NCI-H748 treated with DMSO at 0.1 percent for 48 hours (cell line): ENCODE measurements at places on chromosomes 16 and 17.

DNA sequence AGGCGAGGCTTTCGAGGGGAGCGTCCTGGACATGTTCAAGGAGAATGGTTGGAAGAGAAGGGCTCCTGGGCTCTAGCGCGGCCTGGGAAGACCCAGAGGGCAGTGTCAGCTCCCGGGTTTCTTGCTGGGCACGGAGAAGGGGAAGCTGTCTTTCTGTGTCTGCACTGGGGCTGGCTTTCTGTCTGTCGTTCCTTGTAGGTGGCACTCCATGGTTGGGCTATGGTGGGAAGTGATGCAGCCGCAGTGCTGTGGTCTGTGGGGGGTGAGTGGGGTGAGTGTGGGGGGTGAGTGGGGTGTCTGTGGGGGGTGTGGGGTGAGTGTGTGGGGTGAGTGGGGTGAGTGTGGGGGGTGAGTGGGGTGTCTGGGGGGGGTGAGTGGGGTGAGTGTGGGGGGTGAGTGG, 13.7 kb downstream of the RNF213 start:
- no peak for DNase-seq

GRCh38 chr17:77444628-77444983, 303.8 kb downstream of the SEC14L1 start:
- DNase-seq = no peak

DNA sequence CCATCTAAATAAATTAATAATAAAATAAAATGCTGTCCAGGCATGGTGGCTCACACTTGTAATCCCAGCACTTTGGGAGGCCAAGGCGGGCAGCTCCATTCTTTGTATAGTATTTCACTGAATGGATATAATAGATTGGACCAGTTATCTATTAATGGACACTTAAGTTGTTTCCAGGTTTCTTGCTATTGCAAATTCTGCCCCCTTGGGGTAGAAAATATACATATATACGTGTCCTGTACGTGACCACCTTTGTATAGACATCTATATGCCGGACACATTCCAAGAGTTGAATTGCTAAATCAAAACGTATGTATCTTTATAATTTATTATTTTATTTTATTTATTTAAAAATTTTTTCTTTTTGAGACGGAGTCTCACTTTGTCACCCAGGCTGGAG, 3.9 kb upstream of the EXOC7 start:
- no peak for DNase-seq

GRCh38 chr17:38590988-38591758, 14.6 kb downstream of the SRCIN1 start:
- DNase-seq = no peak

- DNase-seq = no peak
Measured at GRCh38 chr17:50095626-50096037, 481 bp downstream of the PDK2 start.

DNA sequence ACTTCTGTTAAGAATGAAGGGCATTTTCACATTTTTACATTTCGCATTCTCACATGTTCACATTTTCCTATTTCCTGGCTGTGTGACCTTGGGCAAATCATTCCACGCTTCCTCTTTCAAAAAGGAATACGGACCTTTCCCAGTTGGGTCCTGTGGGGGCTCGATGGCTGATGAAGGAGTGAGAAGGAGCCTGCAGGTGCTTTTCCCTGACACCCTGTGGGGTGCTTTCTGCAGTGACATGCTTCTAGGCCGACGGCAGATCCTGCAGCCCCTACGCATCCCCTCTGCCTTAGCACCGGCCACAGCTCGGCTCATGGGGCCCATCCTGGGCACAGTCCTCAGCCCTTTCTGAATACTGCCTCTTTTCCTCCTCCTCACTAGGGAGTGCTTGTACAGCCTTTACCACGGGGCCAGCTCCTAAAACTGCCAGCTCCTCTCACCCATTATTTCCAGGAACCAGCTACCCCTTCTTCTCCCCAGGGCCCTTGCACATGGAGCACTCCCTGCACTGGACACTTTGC, 91.0 kb downstream of the FOXL1 start:
- no peak for DNase-seq

- no peak for DNase-seq
Measured at GRCh38 chr16:23368469-23368868, 66.4 kb downstream of the SCNN1B start.

GRCh38 chr17:21301593-21302550, 17.4 kb downstream of the MAP2K3 start:
- DNase-seq = no peak

DNA sequence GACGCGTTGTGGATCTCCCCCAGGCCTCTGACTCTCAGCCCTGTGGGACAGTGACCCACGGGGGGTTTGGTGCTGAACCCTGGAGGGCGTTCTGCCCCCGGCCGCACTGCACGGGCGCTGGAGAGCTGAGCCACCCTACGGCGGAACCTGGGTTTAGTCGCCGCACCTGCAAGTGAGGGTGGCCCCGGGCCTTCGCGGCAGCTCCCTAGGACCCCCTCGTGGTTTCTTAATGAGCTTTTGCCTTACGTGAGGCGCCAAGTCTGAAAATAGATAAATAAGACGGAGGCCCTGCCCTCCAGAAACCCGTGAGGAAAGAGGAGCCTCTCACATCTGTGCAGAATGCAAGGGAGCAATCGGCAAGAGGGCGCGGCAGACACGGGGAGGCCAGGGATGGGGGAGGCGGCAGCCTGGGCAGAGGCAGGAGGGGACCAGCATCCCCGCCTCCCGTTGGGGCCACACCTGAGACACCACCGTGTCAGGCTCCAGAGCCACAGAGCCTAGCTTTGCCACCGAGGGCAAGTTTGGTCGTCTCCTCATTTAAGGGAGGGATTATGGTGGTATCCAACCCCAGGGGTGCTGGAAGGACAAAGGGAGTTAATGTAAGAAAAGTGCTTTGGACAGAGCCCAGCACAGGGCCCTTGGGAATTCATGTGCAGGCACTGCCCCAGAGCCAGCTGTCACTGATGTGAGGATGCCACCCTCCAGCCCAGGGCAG, 153.2 kb upstream of the CHMP6 start:
- DNase-seq = no peak

DNA sequence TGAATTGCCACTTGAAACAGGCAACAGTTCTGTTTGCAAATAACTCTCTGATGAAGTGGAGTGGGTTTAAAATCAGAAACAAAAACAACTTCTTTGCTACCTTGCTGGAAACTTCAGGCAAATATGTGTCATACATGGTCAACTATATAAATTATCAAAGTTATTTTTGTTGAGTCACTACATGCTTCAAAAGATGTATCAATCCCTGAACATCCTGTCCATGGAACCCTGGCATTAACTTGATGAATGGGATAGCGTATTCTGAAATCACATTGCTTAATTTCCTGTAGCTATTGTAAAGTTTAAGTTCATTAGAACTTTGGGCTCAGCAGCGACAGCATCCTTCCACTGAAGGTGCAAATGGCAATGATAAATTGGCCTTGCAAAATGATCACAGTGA, 213.6 kb upstream of the MAF start:
- DNase-seq = no peak

GRCh38 chr16:56428091-56428490, 2.7 kb upstream of the AMFR start:
- no peak for DNase-seq

DNA sequence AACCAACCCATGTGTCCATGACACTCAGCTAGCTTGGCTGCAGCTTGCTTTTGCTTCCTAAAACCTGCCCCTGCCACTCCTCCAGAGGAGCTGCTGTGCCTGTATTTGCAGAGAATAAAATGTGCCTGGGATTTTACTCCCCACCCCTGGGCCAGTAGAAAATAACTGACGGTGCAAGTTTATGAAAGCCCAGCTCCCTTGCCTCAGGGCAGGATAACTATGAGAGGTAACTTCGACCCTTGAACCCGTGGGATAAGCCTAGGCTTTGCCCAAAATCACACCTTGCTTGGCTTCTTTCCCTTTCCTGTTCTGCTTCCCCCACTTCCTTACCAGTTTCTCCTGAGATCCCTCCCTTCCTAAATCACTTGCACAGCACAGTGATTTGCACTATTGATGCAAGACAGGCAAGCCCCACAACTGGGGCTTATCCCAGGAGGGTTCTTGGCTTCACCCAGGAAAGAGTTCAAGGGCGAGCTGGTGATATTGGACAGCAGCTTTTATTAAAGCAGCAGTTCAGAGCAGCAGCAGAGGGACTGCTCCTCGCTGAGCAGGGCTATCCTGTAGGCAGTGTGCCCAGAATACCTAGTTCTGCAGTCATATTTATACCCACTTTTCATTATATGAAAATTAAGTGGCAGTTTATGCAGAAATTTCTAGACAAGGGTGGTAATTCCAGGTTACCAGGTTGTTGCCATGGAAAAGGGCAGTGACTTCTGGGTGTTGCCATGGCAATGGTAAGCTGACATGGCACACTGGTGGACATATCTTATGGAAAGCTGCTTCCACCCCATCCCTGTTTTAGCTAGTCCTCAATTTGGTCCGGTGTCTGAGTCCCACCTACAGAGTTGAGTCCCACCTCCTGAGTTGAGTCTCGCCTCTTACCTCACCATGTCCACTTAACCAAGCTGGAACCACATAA, 6.3 kb upstream of the ERCC4 start:
- DNase-seq = no peak

GRCh38 chr17:34872640-34873039, 88.6 kb downstream of the CCT6B start:
- DNase-seq = no peak

DNA sequence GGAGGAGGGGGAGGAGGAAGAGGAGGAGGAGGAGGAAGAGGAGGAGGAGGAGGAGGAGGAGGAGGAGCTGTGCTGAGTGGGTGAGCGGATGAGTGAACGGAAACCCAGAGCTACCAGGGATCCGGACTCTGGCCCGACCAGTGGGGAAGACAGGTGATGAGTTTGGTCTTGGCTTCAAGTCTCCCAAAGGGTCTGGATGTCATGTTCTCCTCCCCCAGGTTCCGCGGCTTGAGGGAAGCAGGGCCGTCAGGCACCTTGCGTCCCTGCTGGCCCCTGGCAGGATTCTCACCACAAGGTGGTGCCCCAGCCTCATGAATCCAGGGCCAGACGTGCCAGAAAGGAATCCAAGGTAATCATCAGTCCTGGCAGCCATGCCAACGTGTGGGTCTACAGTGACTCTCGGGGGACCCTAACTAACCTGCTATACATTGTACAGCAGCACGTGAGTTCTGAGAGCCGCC, 13.5 kb upstream of the ABAT start:
- DNase-seq = peak; percentile 23

DNA sequence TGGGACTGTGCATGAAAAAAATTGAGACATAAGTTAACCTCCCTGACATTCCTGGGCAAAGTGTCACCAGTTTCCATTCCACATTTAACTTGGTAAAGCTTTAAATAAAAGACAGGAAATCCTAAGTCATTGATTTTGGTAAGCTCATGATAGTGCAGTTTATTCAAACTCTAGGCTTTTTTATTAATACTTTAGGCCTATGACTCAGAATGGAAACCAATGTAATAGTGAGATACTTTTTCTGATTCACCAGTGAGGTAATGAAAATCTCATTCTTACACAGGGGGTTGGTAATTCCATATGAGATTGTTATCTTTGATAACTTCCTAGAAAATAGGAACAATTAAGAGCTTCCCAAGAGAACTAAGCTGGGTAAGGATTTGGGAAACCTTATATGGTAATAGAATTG, 91.1 kb downstream of the NLK start:
- DNase-seq = no peak

- no peak for DNase-seq
Measured at GRCh38 chr17:27624539-27624938, 6.4 kb upstream of the LGALS9 start.

- DNase-seq = no peak
Measured at GRCh38 chr16:19549673-19550072, 5.8 kb upstream of the VPS35L start.

GRCh38 chr16:19167710-19168370, at the start of gene SYT17:
TSS of gene SYT17 (plus strand) at chr16:19168240. CDS start at chr16:19168647, 407 bp downstream.
- DNase-seq = peak; percentile 49

GRCh38 chr16:49594685-49595498, 221.3 kb downstream of the C16orf78 start:
- no peak for DNase-seq

GRCh38 chr16:59113004-59113670, 379.0 kb upstream of the GOT2 start:
- DNase-seq = no peak

- DNase-seq = no peak
Measured at GRCh38 chr17:67682196-67682595, 35.5 kb upstream of the NOL11 start.

GRCh38 chr16:79897453-79898146, 297.1 kb upstream of the MAF start:
- DNase-seq = no peak

- no peak for DNase-seq
Measured at GRCh38 chr16:52805559-52806168, 247.0 kb downstream of the CHD9NB start.

DNA sequence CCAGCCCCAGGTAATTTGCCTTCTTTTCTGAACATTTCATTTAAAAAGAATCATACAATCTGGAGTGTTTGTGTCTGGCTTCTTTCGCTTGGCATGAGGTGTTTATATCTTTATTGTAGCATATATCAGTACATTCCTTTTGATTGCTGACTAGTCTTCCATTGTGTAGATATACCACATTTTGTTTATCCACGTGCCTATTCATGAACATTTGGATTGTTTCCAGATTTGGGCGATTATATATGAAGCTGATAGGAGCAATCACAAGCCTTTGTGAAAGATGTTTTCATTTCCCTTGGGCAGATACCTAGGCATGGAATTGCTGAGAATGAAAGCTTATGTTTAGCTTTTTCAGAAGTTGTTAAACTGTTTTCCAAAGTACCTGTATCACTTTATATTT, 120.3 kb downstream of the AATF start:
- DNase-seq = no peak

- no peak for DNase-seq
Measured at GRCh38 chr16:54289242-54289944, 2.8 kb upstream of the IRX3 start.

GRCh38 chr16:24430954-24431760, 108.2 kb upstream of the RBBP6 start:
- DNase-seq = no peak

GRCh38 chr17:65975878-65976277, 216.1 kb downstream of the CEP112 start:
- no peak for DNase-seq

DNA sequence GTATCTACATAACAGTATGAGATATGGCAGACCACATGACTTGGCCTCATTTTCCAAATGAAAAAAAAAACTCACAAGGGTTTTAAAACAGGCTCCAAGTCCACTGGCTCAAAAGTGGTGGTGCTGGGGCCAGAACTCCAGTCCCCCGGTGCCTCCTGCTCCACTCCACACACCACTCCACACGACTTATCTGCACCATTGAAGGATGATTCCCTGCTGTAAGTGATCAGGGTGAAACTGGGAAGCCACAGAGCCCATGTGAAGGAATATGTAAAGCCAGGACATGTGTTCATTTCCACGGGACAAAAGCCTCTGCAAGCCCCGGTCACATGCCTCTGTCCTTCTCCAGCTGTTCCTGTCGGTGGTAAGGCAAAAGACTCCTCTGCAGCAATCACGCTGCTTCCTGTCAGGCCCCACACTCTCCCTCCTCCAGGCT, 97.2 kb downstream of the ZNF18 start:
- DNase-seq = no peak

DNA sequence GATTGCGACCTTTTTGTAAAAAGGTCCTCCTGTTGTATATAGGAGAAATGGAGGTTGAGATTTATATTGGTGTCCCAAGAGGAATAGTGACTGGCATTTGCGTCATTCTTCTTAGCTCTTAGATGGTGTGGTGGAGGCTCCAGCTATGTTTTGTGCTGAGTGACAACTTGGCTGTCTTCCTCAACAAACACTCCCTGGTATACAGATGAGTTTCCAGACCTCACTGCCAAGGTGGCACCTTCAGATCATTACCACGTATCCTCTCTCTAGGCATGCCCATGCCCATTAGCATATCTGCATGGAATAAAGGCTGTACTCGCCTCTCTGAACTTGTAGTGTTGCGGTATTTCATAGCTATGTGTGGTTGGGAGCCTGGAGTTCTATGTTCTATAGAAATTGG, 120.0 kb downstream of the MAP2K4 start:
- no peak for DNase-seq
